ENCODE measurements at places on chromosomes 2 and 18.

DNA sequence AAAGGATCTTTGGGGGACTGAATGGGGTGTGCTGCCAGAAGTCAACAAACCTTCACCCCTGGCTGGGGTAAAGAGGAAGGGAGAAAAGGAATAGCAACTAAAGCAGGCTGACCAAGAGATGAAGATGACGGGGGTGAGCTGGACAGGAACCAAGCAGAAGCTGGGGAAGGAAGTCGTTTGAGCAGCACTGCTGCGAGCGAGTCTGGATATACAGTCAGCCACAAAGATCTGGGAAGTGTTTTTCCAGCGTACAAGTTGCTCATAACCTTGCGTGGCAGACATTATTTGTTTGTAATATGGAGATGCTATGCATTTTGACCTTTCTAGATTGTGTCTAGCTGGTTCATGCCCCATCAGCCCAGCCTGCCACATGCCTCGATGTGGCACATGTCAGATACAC is 71.2 kb downstream of the EIF2AK3 start:
- no peak for DNase-seq

GRCh38 chr2:217225596-217225995 is 365.7 kb upstream of the TNP1 start:
- no peak for DNase-seq

- DNase-seq = no peak
Observed at GRCh38 chr2:38192976-38193375, 117.0 kb upstream of the CYP1B1 start.

GRCh38 chr2:61910603-61911002 is 5.1 kb downstream of the COMMD1 start:
- no peak for DNase-seq

DNA sequence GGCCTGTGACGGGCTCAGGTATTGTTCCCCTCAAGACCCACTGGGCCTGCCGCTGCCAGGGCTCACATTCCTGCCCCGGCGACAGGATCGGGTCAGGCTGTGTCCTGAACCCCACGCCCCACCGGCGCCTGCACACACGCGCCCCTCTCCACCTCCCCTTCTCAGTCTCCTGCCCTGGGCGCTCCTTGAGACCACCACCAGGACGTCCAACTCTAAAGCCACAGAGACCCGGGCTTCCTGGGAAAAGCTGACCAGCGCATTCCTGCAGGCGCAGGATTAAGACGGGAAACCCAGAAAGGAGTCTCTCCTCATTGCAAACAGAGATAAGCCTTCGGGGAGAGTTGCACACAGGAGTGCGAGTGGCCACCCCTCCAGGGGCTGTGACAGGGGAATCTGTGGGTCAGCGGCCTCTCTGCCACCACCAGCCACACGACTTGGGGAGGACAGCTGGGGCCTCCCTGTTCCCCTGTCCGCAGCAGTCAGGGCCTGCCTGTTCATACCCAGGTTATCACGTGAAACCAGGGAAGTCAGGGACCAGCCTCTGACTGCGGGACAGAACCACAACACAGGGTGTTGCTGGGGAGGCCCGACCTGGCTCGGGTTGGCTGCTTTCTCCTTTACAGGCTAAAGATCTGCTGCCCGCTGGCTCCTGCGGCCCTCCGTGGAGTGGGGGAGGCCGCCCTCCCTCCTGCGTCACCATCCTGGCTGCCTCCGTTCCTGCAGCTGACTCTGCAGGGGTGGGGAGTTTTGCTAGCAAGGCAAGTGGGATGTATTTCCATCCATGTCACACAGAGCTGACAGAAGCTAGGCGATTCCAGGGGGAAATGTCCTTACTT is 88.8 kb downstream of the ZCCHC2 start:
- no peak for DNase-seq

- DNase-seq = no peak
Observed at GRCh38 chr2:153543635-153544071, 65.1 kb upstream of the RPRM start.

DNA sequence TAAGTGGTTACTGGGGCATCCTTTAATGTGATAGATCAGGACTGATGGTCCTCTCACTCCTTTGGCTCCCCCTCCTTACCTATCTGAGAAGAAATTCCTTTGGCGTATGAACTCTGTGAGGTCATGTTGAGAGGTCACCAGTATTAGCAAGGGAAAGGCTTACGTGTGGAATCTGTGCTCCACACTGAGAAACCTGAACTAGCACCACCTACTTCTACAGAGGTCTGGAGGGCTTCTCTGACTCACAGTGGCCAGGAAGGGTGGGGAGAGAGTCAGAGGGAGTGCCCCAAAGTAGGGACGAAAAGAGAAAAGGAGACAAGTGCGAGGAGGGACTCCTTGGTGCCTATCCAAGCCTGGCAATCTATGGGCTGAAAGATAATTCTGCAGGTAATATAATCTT is 348.6 kb downstream of the TNS1 start:
- no peak for DNase-seq

Measured in T-cell (primary cell).